ENCODE measurements at places on chromosomes 6 and 20.

DNA sequence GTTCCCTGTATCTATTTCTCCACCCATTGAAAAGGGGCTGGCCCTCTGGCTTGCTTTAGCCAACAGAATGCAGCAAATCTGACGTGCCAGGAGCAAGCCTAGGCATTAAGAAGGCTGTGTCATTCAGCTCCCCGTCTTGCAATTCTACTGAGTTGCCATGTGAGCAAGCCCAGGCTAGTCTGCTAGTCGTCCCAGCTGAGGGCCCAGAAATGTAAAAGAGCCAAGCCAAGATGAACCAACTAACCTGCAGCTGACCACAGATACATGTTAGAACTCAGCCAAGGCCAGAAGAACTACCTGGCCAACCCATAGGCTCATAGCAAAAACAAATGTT, 30.1 kb downstream of the PREP start:
- no peak for DNase-seq

GRCh38 chr6:130371921-130372420, 6.2 kb downstream of the TMEM200A start:
- DNase-seq: no peak

- DNase-seq: no peak
These were observed 11.8 kb upstream of the ZNF76 start for GRCh38 chr6:35247642-35248231.

DNA sequence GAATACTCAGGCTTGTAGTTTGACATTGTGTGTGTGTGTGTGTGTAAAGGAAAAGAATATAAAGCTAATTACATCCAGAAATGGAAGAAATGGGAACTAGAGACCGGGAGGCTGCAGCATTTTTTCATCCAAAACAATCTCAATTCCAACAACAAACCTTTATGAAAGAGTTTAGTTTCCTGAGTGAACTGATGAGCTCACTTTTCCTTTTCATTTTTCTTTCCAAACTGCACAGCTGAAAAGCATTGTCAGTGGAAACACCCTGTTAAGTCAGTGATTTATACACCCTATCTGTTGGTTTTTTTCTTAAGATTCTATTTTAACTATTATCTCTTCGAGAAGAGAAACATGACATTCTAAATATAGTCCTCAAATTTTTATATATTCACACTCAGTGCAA, 130.9 kb downstream of the RFPL4B start:
- no peak for DNase-seq

- DNase-seq: no peak
These were observed 6.9 kb downstream of the ENPP3 start for GRCh38 chr6:131643855-131644460.
